ENCODE measurements at places on chromosomes 16 and 17.

DNA sequence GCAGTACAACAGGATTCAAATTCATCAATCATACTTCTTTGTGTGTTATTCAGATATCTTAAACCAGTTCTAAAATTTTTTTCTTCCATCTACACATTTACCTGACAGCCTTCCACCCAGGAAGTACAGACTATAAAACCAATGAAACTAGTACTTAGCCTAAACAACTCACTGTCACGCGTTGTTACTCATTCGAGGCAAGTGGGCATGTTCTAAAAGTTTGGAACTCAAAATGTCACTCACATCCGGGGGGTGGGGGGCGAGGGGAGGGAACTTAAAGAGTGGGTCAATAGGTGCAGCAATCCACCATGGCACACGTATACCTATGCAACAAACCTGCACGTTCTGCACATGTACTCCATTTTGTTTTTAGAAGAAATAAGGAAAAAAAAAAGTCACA lies 90.4 kb upstream of the PLEKHM1 start:
- no peak for DNase-seq

DNA sequence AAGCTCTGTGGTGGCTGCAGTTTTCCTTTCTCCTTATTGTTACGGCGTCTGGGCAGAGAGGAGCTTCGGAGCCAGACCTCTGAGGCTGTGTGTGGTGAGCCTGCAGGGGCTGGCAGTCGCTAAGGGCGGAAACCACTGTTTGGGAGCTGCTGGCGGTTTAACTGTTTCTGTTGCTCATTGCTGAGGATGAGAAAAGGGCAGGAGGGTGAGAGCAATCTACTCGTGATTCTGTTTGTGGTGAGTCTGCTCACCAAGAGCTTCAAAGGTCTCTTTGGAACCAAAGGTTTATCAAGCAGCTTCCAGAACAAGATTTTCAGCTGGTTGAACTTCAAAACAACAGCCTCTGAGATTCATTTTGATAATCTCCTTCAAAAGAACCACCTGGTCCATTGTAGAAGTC lies 143.9 kb downstream of the ANKFN1 start:
- no peak for DNase-seq

GRCh38 chr16:8184854-8185253 lies 405.5 kb downstream of the TMEM114 start:
- DNase-seq = no peak

- DNase-seq = no peak
Measured at GRCh38 chr16:47715442-47716083, 254.4 kb downstream of the PHKB start.

- no peak for DNase-seq
Measured at GRCh38 chr16:28163699-28164098, 48.1 kb downstream of the XPO6 start.

DNA sequence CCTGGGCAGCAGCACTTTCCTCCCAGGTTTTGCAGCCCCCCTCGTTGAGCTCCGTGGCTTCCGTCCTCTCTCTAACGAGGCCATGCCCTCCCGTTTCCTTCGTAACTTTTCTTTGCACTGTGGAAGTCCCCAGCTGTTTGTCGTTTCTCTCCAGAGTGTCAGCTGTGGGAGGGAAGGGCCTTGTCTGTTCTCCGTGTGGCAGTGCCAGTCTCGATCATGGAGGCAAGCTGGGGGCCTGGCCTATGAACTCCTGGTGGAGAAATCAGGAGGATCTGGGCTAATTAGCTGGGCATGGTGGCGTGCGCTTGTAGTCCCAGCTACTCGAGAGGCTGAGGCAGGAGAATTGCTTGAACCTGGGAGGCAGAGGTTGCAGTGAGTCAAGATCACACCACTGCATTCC lies 28.3 kb downstream of the TBCD start:
- DNase-seq = no peak

DNA sequence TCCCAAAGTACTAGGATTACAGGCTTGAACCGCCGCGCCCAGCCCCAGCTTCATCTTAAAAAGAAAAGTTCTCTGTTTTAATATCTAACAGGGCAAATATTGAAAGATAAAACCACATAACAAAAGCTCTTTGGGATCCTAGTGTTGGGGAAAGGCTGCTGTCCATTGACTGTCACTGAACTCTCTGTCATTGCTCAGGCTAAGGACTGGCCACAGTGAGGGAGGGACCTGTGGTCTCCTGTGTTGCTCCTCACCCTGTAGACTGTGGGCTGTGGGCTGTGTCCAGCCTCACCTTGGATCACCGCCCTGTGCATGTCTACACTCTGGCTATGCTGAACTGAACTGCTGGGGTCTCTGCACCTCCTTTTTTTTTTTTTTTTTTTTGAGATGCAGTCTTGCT lies 11.3 kb upstream of the PYDC1 start:
- DNase-seq = no peak

GRCh38 chr17:51590071-51590656 lies 329.8 kb downstream of the UTP18 start:
- no peak for DNase-seq

- DNase-seq = no peak
Measured at GRCh38 chr16:67914758-67915495, 16.7 kb downstream of the CTRL start.

DNA sequence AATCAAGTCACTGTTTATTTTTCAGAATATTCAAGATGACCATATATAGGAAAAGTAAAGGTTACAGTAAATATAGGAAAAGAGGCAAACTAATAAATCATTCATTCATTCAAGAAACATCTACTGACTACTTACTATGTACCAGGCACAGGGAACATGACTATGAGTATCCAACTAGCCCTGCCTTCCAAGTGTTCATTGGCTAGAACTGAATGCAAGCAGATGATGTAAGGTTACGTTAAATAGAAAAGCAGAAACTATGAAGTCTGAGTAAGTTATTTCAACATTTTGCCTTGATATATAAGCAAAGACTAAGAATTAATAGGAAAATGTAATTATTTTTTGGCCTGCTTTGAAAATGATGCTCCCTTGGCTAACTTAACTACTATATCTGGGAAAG lies 36.7 kb downstream of the SPAG9 start:
- no peak for DNase-seq

DNA sequence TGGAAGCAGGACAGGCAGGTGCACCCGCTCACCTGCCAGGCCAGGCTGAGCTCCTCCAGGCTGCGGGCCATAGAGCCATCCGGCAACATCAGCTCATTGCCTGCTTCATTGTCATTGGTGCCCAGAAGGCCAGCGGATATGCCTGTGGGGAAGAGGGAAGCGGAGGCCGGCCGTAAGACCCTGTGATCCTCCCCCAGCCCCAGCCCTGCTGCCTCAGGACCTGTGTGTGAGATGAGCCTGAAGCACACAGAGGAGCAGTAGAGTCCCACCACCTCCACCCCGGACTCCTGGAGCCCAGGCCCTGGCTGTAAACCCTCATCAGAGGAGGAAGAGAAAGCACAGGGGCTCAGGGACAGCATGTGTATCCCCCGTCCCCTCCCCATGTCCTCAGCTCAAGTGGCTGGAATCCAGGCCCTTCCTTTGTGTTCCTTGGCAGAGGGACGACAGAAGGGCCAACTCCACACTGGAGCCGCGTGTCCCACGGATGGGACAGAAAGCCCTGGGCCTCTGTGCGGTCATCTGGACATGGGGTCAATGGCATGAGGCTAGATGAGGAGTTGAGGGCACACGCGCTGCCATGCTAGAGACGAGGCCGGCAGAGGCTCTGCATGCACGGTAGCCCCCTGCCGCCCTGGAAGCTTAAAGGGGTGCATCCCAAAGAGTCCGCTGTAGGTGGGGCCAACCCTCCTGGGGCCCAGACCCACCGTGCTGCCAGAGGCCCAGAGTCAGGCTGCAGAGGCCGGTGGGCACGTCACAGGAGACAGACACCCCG lies 39.1 kb downstream of the RMI2 start:
- DNase-seq = no peak

- no peak for DNase-seq
Measured at GRCh38 chr16:84313921-84314320, 19.2 kb downstream of the WFDC1 start.
